ENCODE measurements at places on chromosomes 4 and X.

DNA sequence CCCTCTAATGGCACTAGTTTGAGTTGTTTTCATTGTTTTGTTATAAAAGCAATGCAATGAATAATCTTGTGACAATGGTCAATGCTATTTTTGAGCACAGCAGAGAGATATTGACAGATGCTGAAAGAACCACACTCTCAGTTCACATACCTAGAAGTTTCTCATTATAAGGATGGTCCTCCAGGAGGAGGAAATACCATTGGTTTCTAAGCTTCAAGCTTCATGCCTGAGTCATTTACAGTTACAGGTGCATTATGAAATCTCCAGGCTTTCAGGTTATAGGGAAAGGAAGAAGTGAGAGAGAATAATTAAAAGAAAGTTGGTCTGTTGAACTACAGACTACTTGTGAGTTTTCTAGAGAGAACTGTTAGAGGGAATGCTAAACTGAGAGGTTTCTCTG lies 75.3 kb downstream of the PWWP3B start:
- DNase-seq, result no peak

DNA sequence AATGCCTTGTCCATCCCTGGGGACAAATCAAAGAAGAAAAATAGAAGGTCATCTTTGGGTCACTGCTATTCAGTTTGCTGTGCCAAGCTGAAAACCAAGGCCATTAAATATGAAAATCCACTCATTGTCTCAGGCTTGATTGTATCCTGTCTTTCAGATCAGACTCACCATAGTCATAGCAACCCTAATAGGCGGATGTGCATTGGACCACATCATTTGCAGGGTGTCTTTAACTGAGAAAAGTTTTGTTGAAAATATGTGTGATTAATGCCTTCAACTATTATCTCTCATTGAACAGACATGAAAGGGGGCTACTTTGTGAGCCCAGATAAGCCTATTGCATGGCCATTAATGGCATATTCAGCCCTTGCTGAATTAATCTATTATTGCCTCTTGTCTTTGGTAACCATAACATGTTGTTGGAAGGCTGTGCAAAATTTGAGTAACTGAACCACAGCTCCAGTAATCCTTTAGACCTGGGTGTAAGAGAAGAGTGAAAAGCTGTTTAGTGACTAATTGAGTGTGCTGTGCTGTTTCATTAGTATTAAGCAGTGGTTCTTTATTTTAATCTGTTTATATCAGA lies 453.6 kb upstream of the EPHA5 start:
- no peak for DNase-seq

DNA sequence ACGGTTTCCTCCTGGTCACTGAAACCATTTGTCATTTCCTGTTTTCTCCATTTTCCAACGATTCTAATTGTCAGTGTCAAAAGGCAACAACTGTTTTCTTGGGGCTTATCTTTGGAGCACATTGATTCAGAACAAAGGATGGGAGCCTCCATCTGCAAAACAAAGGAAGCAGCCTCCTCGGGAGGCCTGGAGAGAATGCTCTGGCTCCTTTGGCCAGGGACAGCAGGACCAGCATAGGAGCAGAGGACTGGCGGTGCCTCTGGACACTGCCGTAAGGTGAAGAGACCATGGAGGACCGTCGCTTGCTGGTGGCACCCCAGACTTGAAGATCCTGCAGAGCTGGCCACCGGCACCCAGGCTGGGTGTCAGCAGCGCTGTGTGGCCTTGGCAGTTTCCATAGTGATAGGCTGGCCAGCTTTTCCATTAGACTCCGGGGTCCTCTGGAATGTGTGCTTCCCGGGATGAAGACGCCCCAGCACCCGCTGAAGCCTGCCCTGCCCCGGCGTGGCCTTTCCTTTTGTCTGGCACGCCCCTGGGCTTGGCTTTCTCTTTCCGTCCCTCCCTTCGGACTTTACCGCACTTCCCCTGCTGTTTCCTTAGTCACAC lies 61.1 kb upstream of the MTM1 start:
- no peak for DNase-seq

- DNase-seq, result no peak
These were observed 38.2 kb upstream of the OCIAD2 start for GRCh38 chr4:48944756-48945241.

Data from SHP77 treated with DMSO at 0.1 percent for 48 hours (cell line).